ENCODE measurements at places on chromosomes 12 and 14. TPM values are rescaled to one million over a fixed set of nuclear protein-coding genes. Genes with fewer than 3 reads are reported as not detected.

DNA sequence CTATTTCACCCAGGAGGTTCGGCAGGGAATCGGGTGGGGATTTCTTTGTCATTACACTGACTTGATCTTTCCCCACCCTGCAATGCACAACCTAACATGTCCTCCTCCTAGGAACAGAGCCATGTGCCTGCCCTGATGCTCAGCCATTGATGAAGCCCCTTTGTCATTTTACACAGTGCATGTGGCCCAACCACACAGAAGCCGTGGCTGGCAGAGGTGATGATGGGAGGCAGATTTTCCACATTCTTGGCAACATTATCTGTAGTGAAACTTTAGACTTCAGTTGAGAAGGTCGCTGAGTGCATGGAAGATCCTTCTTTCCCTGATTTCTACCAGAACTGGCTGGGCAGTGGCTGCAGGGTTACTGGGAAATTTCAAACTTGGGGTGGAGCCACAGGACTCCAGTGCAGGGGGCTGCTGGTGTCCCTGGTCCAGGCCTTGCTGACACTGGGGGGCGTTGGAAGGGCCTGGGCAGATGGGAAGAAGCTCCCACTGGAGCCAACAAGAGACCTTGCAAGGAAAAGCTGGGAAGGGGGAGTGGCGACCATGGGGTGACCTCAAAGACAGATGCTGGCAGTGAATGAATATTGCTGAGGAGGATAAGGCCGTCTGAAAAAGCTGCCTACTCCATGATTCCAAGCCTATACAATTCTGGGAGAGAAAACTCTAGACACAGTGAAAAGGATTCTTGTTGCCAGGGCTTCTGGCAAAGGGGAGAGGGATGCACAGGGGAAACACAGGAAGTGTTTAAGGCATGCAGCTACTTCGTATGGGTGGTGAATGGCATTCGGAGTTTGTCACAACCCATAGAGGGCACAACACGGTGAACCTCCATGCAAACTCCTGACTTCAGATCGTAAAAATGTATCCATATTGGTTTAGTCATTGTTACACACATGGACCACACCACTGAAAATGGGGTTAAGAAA is 41.8 kb upstream of the P2RX7 start:
- DNase-seq = no peak

DNA sequence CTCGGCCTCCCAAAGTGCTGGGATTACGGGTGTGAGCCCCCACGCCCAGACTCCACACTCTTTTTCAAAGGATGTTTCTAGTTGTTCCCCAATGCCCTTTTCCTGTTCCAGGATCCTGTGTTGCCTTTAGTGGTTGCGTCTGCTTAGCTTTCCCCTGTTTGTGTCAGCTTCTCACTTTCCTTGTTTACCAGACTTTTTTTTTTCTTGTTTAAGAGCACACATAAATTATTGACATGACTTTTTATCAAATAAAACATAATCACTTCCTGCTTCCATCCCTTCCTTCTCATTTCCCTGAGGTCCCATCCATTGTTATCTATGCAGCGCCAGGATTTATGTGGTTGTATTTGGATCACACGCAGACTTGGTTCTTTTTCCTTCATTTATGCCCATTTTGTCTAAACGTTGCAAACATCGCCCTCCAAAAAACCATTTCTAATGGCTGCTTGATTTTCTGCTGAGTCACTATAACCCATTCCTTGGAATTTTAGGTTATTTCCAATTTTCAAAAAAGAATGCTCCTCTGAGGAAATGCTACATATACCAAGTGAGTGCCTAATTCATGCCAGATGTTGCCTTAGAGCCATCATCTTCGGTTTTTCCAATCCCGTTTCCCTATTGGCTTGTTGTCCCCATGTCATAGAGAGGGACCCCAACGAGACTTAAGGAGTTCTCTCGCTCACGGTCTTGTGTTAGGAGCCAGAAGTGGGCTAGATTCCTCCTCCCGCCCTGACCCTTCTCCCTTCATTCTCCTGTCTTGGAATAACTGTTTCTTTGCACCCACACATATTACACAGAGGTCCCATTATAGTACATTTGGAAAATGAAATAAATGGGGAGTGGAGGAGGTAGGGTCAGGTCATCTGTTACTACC is 13.5 kb upstream of the CYP46A1 start:
- no peak for DNase-seq

The OR4K1 gene
- not detected for polyA plus RNA-seq

DNA sequence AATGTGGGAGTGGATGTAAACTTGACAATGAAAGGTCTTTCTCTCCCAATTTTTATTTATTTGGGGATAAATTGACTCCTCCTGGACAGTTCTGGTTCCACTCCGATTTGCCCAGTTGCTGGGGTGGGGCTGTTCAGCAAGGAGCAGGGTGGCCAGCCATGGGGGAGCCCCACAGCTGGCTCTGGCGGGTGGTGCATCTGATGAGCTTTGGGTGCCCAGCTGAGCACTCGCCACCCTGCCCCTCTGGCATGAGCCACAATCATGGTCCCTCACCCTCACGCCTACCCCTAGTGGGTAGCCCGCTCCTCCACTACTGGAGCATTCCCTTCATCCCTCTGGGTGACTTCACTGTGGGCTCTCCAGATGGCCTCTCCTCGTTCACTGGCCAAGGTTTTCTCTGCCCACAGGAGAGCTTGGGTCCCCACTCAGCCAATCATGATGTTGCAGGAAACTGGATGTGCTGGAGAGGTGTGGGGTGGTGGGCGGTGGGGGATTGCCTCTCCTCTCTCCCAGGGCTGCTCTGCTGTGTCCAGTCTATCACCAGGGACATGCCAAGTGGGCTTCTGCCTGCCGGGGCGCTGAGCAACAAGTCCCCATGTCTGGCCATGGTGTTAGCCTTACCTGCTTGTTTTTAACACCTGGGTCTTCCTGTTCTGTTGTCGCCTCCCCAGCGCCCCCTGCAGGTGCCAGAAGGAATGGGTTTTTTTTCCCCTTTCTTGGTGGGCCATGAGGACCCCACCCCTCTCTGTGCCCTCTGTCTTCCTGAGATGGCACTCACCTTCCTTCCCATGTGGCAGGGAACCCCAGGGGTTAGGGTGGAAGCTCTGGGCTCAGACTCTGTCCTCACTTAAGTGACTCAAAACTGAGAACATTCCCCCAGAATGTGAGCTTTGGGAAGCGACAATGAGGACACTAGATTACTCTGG is 3.4 kb downstream of the CYP46A1 start:
- no peak for DNase-seq

DNA sequence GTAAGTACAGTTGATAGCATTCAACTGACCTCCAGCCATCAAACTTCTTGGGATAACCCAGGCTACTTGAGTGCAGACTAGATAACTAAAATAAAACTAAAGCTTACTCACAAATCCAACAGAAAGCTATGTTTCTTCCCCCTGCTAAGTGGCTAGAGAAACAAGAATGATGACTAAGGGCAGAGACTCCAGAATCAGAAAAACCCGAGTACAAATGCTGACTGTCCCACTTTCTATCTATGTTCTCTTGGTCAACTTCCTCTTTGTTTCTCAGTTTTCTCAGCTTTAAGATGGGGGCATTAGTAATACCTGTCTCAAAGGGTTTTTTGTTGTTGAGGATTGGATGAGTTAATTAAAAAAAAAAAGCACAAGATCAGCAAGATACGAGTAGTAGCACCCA is 6.1 kb upstream of the NUAK1 start:
- DNase-seq = no peak

GRCh38 chr12:8033153-8034044 is 883 bp downstream of the FOXJ2 start:
- DNase-seq = peak; percentile 73

GRCh38 chr12:62221107-62221506 is 39.1 kb upstream of the USP15 start:
- DNase-seq = no peak

The ACSS3 gene
- 27.4 TPM for polyA plus RNA-seq

The PIWIL1 gene
- polyA plus RNA-seq = 0.78 TPM

The WNT1 gene
- not detected for polyA plus RNA-seq

The MARK3 gene
- 157 TPM for polyA plus RNA-seq

The PSMD9 gene
- 44.9 TPM for polyA plus RNA-seq

DNA sequence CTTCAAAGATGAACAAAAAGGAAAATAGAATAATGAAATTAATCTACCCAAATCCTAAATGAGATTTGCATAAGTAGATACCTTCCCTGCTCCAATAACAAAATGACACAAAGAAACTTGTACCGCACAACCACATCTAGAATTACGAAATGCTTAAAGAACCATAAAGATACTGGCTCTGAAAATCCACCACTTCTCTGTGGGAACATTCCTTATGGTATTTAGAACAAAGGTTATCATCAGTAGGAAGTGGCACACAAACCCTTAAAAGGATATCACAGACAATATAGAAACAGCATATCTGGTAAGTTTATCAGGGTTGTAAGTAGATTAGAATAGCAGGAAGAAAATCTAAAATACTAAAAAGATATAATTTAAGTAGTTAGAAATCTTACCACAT is 11.6 kb downstream of the IAPP start:
- DNase-seq = no peak

GRCh38 chr14:65034021-65034420 is 47.3 kb downstream of the FNTB start:
- DNase-seq = no peak

- no peak for DNase-seq
Observed at GRCh38 chr14:29111554-29111953, 345.0 kb downstream of the FOXG1 start.

The OASL gene
- 0.10 TPM for polyA plus RNA-seq

- no peak for DNase-seq
Observed at GRCh38 chr12:125280482-125281377, 215.5 kb downstream of the AACS start.

The AKAP6 gene
- 2.9 TPM for polyA plus RNA-seq

The SLC6A12 gene
- 16.7 TPM for polyA plus RNA-seq
